Stimulated activated CD8-positive, alpha-beta memory T cell treated with anti-CD3 and anti-CD28 coated beads, Interleukin-15, amount 100 ng/mL, for 1 hour (primary cell): ENCODE measurements at places on chromosomes 2 and 18.

GRCh38 chr2:19754907-19755306 is 146.9 kb downstream of the TTC32 start:
- DNase-seq = no peak

GRCh38 chr2:71784734-71785511 is 331.6 kb downstream of the DYSF start:
- DNase-seq = no peak

- no peak for DNase-seq
Measured at GRCh38 chr18:26003356-26003755, 87.1 kb downstream of the SS18 start.

- no peak for DNase-seq
Measured at GRCh38 chr2:179137200-179137759, 87.3 kb upstream of the CCDC141 start.

DNA sequence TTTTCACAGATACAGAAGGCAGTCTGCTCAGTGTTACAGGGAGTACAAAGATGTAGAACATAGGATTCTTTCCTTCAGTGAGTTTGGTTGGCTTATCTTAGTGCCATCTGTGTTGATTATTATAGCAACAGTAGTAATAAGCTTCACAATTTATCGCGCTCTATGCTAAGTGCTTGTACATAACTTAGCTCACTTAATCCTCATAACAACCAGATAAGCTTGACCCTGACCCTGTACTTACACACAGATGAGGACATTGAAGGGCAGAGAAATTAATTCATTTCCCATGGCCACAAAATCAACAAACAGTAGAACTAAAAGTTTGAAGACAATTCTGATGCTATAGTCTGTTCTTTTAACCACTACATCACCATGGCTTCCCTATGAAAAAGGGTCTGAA is 121.8 kb downstream of the SPHKAP start:
- DNase-seq = no peak

DNA sequence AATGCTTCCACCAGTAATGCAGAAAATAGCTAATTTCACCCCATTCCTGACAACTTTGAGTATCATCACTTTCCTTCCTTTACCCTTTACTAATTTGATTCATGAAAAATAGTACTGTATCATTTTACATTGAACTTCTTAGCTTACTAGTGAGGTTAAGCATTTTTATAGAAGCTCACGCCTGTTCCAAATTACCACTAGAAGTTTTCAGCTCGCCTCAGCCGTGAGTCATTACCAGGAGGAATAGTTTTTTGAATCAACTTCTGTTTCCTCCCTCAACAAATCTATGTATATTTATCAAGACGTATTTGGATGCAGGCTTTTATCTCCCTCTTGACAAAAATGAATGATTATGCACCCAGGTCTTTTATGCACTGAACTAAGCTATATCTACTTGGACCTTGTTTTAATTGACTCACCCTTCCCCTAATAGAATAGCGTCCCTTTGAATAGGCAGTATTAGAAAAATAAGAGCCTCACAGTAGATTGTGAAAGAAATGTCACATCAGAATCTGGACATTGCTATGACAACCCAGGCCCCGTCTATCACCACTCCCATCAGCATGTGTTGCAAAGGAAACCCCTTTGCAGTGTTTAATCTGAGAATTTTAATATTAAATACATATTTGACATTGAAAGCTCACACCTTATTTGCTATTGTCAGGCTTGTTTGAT is 207.4 kb upstream of the NRP2 start:
- DNase-seq = no peak

GRCh38 chr2:98805412-98806171 is 74.7 kb upstream of the MGAT4A start:
- no peak for DNase-seq

- DNase-seq = no peak
Measured at GRCh38 chr2:48695991-48696390, 59.5 kb downstream of the LHCGR start.

GRCh38 chr18:51236225-51236624 is 38.7 kb upstream of the MEX3C start:
- no peak for DNase-seq

- no peak for DNase-seq
Measured at GRCh38 chr2:176424746-176425145, 155.5 kb downstream of the MTX2 start.

- no peak for DNase-seq
Measured at GRCh38 chr2:10030311-10030736, 13.0 kb upstream of the KLF11 start.

DNA sequence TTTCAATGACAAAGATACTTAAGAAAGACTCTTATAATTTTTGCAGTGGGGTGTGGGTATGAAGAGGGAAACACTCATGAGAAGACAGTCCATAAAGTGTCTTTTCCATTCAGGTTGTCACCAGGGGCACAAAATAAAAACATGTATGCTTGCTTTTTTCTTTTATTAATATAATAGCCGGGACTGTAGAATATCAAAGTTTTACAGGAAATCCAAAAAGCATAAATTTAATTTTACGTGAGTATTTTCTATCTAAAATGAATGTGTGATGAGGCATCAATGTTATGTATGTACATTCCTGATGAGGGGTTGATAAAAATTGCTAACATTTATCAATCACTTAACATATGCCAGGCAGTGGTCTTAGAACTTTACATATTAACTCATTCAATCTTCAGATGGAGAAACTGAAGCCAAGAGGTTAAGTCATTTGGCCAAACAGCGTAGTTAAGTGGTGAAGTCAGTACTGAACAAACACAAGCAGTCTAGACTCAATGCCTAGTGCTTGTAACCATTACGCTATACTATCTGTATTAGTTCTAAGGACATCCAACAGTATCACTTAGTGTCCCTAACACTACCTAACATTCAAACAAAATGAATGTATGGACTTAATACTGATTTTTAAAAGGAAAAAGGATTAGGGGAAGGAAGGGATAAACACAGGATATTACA is 10.7 kb downstream of the CCT4 start:
- no peak for DNase-seq

DNA sequence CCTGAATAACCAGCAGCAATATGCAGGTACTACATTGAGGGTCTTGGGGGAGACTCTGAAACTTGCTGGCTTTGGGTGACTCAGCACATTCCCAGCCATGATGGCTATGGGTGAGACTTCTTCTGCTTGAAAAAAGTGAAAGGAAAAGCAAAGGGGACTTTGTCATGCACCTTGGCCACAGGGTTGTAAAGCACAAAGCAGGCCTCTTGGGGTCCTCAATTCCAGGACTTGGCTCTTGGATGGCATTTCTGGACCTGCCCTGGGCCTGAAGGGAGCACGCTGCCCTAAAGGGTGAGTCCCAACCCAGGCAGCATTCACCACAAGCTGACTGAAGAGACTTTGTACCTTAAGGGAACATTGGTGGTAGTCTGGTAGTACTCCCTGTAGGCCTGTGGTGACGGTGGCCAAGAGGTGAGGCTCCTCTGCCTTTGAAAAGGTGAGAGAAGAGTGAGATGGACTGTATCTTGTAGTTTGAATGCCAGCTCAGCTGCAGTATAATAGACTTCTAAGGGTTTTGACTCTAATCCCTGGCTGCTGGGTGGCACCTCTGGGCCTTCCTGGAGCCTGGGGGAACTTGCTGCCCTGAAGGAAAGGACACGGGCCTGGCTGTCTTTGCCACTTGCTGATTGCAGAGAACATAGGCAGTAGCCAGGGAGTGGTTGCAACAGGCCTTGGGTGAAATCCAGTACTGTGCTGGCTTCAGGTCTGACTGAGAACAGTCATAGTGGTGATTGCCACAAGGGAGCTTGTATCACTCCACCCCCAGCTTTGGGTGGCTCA is 36.5 kb upstream of the CYTIP start:
- DNase-seq = no peak

DNA sequence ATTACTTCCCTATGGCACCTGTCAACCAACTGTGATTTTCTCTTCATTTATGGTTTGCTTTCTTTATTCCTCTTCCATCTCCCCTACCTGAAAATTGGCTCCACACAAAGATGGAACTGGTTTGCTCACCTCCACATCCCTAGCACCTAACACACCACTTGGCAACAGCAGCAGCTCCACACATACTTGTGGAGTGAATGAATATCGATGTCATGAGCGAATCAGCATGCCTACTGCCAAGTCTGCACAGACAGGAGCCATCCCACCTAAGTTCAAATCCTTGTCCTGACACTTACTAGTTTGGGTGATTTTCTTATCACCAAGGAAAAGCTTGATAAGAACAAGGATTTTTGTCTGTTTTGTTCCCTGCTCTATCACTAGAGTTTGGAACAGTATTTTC is 191.4 kb upstream of the TMEM200C start:
- no peak for DNase-seq

DNA sequence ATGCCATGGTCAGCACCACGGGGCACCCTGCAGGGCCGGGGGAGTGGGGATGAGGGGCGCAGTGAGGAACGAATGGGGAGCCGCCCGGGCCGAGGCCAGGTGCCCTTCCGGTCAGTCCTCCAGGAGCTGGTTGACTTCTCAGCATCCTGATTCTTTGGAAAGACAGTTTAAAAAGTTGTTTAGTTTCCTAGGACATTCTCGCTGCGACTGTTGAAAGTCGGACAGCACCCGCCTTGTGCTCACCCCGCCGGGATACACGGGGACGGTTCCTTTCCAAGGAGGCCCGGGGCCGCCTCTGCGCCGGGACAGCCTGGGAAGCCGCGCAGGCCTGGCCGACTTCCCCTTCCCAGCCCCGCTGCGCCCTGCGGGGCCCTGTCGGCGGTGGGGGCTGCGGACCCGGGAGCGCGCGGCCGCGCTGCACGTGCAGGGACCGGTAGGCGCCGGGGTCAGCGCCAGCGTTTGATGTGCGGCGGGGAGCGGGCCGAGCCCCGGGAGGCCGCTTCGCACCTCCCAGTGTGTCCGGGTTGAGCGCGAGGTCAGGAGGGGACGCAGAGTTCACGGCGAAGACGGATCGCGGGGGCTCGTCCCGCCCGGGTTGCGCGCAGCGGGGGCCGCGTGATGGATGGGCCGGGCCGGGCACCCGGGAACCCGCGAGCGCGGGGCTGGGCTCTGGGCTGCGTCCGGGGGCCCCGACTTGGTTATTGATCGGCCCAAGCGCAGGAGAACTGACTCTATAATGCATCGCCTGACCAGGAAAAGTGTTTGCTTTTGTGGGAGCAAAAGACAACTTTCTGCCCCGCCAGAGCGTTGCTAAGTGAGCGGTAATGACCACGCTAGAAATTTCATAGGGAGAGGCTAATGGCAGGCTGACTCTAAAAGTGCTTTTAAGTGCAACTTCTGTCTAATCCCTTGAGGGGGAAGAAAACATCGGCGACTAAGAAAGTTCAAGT is 28.0 kb upstream of the SMIM21 start:
- no peak for DNase-seq

GRCh38 chr2:121888189-121888557 is 132.7 kb downstream of the TSN start:
- DNase-seq = no peak

DNA sequence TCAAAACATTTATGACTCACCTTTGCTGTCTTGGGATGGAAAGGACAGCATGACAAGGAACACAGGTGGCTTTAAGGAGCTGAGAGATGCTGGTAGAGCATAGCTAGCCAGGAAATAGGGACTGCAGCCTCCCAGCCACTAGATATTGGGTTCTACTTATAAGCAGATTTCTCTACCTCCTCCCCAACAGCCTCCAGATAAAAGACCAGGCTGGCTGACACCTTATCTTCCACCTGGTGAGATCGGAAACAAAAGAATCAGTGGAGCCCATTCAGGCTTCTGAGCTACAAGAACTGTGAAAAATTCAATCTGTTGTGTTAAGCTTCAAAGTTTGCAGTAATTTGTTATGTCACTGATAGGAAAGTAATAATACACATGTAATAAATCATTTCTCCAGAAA is 1278.5 kb upstream of the ZEB2 start:
- no peak for DNase-seq

- no peak for DNase-seq
Measured at GRCh38 chr2:22281033-22281432, 1103.9 kb upstream of the KLHL29 start.

- DNase-seq = no peak
Measured at GRCh38 chr2:171814174-171814573, 79.9 kb downstream of the SLC25A12 start.

GRCh38 chr18:22844628-22845027 is 88.5 kb upstream of the RBBP8 start:
- DNase-seq = no peak

- DNase-seq = no peak
Measured at GRCh38 chr2:177355874-177356273, 36.7 kb upstream of the AGPS start.

- no peak for DNase-seq
Measured at GRCh38 chr2:100527440-100528015, 35.3 kb upstream of the PDCL3 start.

GRCh38 chr2:171819453-171819852 is 74.6 kb downstream of the SLC25A12 start:
- DNase-seq = no peak

GRCh38 chr2:100741880-100742276 is 78.1 kb upstream of the NPAS2 start:
- DNase-seq = no peak

DNA sequence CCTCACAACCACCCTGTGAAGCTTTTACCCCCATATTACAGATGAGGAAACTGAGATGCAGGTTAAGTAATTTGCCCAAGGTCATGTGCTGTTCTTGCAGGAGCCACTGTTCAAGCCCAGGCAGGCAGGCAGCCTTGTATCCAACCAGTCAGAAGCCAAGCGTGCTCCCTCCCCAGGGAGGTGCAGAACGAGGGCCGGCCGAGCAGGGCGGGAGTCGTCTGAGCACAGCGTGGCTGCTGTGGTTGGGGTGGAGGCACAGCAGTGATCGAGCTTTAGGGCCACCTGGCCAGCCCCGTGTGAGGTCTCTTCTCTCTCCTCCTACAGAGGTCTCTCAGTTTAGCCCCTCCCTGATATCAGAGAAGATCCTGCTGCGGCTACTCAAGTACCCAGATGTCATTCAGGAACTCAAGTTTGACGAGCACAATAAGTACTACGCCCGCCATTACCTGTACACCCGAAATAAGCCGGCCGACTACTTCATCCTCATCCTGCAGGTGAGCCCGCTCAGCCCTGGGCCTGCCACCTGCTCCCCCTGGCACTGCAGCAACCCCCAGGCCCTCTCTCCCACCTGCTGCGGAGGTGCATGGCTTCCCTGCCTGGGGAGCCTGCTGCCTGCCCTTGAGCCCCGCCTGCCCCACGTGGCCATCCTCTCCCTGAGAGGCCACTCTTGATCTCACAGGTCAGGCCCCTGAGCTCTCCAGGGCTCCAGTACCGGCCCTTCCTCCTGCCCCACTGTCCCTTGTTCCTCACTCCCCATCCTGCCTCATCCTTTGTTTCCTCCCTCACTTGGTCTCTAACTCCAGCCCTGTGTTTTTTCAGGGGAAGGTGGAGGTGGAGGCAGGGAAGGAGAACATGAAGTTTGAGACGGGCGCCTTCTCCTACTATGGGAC is 17.1 kb upstream of the CNNM3 start:
- DNase-seq = no peak
